ENCODE measurements at places on chromosomes 3 and 15.

GRCh38 chr3:134229038-134229437 lies 21.6 kb downstream of the RYK start:
- peak; percentile 40 for DNase-seq

- DNase-seq: no peak
These were observed 27.1 kb downstream of the GRM2 start for GRCh38 chr3:51733859-51734571.

- DNase-seq: no peak
These were observed 44.9 kb downstream of the IL1RAP start for GRCh38 chr3:190558796-190559195.

DNA sequence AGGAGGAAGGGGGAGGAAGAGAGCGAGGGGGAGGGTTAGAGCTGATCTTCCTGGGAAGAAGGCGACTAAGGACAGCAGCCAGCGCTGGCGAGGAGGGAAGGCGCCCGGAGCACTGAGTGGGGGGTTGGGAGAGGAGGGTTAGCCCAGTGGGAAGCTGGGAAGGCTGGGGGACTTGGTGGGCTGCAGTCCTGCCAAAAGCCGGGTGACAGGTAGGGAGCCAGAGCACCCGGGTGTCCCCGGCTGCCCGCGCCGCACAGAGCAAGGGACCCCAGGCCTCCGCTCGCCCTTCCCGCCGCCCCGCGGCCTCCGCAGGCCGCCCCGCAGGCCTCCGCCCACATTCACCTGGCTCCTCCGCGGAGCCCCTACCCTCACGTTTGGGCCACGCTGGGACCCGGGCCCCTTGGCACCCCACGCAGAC lies 448 bp downstream of the SLC12A8 start:
- DNase-seq: peak; percentile 66

DNA sequence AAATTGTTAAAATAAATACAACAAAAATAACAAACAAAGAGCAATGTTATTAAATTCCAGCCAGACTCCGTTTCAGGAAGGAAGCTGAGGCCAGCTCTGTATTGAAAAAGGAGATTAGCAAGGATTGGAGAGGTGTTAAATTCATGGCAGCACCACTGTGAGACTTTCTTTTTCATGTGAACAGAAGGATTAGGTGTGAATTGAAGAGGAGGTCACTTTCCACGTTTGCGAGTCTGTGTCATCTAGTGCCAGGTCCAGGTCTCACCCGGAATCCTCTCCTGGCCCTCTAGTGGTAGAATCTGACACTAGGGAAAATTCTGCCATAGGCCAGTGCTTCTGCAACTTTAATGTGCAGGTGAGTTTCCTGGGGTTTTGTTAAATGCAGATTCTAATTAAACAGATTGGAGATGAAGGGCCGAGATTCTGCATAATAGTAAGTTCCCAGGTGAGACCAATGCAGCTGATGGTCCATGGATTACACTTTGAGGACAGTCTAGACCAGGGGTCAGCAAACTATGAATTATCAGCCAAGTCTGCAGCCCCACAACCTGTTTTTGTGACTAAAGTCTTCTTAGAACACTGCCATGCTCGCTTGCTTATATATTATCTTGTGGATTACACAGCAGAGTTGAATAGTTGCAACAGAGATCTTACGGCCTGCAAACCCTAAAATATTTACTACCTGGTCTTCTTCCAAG lies 9.2 kb upstream of the SLC6A1 start:
- peak; percentile 74 for DNase-seq

GRCh38 chr3:47758261-47759025 lies 23.2 kb downstream of the SMARCC1 start:
- no peak for DNase-seq

DNA sequence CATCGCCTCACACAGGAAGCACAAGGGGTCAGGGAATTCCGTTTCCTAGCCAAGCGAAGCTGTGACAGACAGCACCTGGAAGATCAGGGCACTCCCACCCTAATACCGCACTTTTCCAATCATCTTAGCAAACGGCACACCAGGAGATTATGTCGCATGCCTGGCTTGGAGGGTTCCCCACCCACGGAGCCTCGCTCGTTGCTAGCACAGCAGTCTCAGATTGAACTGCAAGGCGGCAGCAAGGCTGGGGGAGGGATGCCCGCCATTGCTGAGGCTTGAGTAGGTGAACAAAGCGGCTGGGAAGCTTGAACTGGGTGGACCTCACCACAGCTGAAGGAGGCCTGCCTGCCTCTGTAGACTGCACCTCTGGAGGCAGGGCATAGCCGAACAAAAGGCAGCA lies 384.8 kb downstream of the CNTN6 start:
- no peak for DNase-seq

- no peak for DNase-seq
These were observed 1.3 kb upstream of the RBP1 start for GRCh38 chr3:139540651-139541531.

GRCh38 chr15:100692246-100692645 lies 89.9 kb downstream of the ASB7 start:
- no peak for DNase-seq

GRCh38 chr15:53739651-53740050 lies 19.8 kb downstream of the WDR72 start:
- DNase-seq: no peak

DNA sequence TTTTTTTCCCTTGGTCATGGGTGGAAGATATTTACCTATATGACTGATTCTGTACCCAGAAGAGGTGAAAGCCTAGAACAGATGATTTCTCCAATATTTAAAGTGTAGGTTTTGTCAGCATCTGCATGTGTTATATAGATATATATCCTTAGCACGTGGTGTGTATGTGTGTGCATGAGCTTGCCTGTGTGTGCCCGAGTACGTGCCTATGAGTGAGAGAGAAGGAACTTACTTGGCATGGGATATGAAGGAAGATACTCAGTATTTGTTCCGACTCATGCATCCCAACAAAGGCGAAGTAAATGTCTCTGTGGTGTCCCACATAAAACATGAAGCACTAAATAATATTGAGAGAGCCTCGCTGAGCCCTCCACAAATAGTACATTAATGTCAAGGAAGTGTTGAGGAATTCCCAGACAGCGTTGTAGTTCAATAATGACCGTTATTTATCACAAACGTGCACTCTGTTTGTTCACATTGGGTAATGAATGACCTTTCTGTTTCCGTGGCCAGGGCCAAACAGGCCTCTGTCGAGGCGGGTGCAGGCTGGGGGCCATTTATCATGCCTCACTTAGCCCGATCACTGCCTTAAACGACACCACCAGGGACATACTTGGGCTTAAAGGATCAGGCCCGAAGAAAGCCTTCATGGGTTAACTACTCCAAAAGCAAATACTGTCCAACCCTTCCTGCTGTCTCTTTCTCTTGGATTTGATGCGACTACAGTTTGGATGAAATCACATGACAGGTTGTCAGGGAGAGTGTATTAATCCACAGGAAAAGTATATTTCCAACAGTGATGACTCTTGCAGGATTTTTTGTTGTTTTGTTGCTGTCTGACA lies 267.7 kb downstream of the PTPRG start:
- no peak for DNase-seq

DNA sequence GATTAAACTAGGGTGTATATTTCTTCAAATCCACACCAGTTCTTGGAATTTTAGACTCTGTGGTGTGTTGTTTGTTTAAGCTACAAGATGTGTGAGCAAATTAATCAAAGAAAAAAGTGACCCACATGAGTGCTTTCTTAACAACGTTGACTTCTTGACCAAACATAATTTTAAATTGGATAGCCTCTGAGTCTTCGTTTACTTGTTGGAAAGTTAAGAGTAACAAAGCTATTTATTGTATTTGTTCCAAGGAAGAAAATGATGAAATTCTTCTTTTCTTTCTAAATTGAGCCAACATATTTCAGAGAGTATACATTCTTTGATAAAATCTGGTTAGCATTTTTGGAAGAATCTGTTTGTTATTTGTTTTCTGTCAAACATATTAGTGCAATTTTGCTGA lies 99.9 kb upstream of the IGSF10 start:
- no peak for DNase-seq

DNA sequence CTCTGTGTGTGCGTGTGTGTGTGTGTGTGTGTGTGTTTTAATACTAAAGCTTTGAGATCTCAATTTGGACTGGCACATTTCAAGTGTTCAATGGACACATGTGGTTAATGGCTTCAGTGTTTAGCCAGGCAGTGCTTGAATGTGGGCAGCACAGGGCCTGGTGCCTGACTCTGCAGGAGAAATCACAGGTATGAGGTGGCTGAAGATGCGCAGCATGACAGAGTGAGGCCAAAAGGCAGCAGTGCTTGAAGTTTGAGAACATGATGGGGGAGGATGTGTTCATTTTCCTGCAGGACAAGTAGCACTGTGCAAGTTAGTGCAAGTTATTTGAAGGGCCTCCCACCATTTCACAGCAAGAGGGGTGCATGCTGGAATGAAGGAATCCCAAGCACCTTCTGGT lies 620.5 kb upstream of the TBL1XR1 start:
- no peak for DNase-seq

DNA sequence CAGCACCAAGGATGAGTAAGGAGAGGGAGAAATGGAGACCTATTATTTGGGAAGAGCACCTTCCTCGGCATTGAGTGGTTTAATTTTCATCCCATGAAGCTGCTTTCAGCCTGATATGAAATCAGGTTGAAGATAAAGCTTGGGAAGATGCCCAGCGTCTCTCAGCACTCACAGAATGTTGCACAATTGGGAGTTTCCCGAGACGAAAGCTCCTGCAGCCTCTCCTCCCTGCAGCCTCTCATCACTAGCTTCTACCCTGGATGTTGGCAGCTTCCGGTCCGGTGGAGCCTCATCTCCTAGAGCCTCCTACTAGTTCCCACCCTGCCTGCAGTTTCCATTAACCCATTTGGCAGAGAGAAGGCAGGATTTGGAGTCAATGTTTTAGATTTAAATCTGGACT lies 40.3 kb downstream of the EDEM1 start:
- DNase-seq: no peak

GRCh38 chr3:97736928-97737327 lies 27.6 kb upstream of the ARL6 start:
- DNase-seq: no peak

DNA sequence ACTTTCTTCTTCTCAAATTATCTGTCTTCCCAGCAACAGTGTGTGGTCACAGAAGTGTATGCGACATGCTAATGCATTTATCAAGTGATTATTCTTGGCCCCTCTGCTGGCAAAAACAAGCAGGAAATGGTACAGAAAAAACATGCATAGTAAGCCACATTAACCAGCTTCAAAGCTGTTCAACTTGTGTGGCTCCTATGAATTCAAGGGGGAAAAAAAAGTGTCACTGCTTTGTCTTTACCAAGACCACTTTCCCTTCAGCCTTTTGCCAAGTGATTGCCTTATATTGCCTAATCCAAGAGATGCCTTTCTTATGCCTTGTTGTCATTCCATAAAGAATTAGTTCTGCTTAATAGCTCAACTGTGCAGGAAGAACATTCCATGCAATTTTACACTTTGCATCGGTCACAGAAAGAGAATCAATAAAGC lies 39.1 kb downstream of the PRTG start:
- no peak for DNase-seq

GRCh38 chr3:11005686-11006256 lies 13.2 kb downstream of the SLC6A1 start:
- no peak for DNase-seq

- no peak for DNase-seq
These were observed 230.3 kb downstream of the ATP8B4 start for GRCh38 chr15:49888734-49889133.

GRCh38 chr3:62942227-62942626 lies 67.0 kb upstream of the CADPS start:
- no peak for DNase-seq

DNA sequence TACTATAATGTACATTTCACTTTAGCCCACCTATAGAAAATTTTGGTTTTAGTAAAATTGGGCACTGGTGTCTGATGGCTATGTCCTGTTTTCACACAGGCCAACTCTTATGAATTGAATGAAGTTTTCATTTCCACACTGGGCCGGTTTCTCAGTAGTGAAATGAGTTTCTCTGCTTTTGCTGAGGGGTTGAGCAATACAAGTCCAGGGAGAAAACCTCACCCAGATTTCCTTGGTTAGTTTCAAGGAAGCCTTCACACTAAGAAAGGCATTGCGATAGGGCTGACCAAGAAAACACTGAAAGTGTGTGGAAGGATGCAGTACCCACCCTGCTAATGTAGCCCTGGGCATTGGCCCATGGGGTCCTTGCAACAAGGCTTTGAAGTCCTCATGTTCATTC lies 331.5 kb upstream of the CFAP20DC start:
- DNase-seq: no peak

GRCh38 chr3:113659101-113659541 lies 37.3 kb downstream of the USF3 start:
- no peak for DNase-seq

DNA sequence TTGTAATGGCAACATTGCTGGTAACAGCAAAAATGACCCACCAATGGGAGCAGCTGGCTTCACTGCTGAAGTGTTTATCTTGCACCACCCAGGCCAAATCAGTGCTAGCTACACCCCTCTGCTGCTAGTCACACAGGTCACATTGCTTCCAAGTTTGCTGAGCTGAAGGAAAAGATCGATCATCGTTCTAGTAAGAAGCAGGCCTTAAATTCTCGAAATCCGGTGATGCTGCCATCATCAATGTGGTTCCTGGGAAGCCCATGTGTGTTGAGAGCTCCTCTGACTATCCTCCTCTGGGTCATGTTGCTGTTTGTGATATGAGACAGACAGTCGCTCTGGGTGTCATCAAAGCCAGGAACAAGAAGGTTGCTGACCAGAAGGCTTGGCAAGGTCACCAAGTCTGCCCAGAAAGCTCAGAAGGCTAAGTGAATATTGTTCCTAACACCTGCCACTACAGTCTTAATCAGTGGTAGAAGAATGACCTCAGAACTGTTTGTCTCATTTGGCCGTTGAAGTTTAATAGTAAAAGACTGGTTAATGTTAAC lies 21.2 kb downstream of the TM4SF4 start:
- DNase-seq: no peak

DNA sequence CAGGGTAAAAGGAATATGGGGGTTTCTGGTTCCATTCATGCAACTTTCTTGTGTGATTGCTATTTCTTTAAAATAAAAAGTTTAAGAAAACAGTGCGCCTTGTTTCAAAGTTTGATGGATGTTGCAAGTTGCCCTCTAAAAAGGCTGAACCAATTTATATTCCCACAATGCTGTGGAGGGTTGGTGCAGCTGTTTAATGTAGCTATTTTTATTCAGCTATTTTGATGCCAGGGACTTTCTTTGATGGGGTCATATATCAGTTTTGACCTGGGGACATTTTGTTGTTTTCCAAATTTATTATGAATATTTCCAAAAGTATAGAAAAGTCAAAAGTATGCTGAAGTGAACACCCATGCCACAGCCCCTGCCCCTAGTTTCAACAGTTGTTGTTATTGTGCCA lies 20.5 kb downstream of the EPHB1 start:
- no peak for DNase-seq

DNA sequence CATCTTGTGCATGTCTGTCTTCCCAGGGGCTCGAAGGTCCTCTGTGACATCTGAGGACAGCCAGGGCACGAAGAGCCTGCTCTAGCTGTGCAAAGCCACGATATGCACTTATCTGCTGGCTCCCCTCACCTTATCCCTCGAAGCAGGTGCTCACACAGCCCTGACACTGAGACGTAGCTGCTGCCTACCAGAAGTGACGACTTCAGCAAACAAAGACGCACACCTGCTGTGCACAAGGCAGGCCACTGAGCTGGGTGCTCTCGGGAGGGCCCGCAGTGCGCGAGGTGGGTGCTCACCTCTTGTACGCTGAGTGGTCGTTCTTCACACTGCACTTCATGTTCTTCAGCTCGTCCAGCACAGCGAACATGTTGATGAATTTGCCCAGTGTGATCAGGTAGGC lies 37.3 kb downstream of the CYFIP1 start:
- DNase-seq: no peak

- no peak for DNase-seq
These were observed 418.9 kb upstream of the NAALADL2 start for GRCh38 chr3:174440253-174440701.
